ENCODE measurements at places on chromosomes 12 and 14. TPM values are rescaled to one million over a fixed set of nuclear protein-coding genes. Genes with fewer than 3 reads are reported as not detected.
A peak's percentile ranks its signal among the peaks of the same experiment; 100 is the strongest.

- no peak for DNase-seq
Measured at GRCh38 chr14:37437490-37437889, 157.6 kb downstream of the FOXA1 start.

- DNase-seq, result no peak
Measured at GRCh38 chr12:28710882-28711281, 438.2 kb upstream of the FAR2 start.

GRCh38 chr12:53173085-53173715 is 7.3 kb upstream of the ZNF740 start:
- DNase-seq, result no peak

- no peak for DNase-seq
Measured at GRCh38 chr12:131455581-131456110, 255.2 kb upstream of the SFSWAP start.

The CATSPERB gene
- 3.7 TPM for total RNA-seq

- DNase-seq, result no peak
Measured at GRCh38 chr14:74737753-74738325, 24.9 kb downstream of the FCF1 start.

The ACACB gene
- 3.4 TPM for total RNA-seq

The LRRK2 gene
- 12.2 TPM for total RNA-seq

- no peak for DNase-seq
Measured at GRCh38 chr12:28415755-28416154, 225.5 kb downstream of the CCDC91 start.

DNA sequence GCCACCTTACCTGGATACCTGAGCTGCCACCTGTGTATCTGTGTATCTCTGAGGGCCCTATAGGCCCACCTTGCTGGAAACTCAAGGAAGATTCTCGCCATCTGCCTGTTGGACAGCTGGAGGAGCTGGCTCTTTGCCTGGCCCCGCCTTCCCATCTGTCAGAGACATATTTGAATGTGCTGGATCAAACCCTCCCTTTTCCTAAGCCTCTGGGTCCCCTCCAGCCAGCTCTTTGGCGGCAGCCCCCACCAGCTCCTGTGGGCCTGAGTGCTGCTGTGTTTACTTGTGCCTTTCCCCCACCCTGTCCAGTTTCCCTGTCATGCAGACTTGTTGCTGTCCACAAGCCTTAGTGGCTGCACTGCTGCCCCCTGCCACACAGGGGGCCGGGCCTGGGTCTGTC is 55.9 kb upstream of the SRSF5 start:
- peak; percentile 15 for DNase-seq

- peak; percentile 33 for DNase-seq
Measured at GRCh38 chr14:20802341-20803084, at the start of gene RNASE1. RNASE1 (minus strand) TSS chr14:20802844; CDS start chr14:20802068, 776 bp downstream.

The FOXN4 gene
- 0.16 TPM for total RNA-seq

DNA sequence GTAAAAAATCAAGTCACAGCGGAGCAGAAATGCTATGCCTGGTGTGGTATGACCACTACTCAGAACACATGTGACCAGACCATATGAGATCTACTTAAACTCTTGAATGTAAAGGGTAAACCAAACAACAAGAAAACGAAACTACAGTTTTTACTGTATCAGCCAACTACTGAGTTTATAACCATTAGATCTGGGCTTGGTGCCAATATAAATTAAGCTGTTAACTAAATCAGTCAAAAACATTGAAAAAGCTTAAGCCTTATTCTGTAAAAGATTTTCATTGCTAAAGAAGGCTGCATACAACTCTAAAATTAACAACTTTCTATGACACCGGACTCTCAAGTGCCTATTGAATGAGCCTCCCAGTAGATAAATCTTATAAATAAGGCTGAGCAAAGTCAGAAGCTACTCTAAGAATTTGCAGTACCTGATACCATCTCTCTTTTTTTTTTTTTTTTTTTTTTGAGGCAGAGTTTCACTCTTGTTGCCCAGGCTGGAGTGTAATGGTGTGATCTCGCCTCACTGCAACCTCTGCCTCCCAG is 35.4 kb downstream of the SPTLC2 start:
- DNase-seq, result no peak

- no peak for DNase-seq
Measured at GRCh38 chr14:37027188-37027824, 145.1 kb downstream of the SLC25A21 start.

The CIROP gene
- total RNA-seq, result not detected

The AQP5 gene
- total RNA-seq, result 0.62 TPM

The AMN gene
- total RNA-seq, result not detected

DNA sequence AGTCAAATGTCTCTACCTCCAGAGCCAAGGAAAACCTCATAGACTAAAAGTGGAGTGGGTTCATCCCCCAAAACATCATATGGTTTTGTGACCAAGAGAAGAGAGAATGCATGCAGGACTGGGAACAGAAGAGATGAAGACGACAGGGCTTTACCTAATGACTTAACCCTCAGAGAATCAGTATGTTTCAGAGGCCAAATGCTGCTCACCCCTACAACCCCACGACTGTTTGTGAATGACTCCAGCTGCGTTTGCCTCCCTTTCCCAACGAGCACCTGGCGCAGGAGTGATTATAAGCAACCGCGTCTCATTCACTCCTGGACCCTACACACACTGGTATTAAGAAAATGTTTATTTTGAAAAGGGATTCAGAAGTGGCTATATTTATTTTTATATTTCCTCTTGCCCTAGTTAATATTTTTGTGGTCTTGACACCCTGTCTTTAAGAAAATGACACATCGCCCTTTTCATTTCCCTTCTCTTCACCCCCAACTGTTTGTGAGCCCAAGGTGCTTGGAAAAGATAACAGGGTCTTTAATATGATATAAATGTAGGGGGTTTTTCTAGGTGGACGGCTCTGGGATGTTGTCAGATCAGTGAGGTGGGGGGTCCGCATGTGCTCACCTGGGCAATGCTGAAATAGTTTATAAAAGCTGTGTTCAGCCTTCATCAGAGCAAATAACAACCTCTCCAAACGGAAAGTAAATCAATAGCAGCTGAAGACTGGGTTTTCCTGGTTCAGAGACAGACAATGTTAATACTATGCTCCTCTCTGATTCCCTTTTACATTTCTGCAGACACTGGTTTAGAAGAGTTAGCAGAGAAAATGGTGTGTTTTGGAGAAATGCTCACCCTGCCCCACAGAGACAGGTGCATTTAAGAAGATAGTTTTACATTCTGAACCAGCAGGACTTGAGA is 77.7 kb downstream of the SLC15A4 start:
- DNase-seq, result no peak
